ENCODE measurements at places on chromosomes 13 and 19.

GRCh38 chr13:108425056-108425455 is 155.5 kb downstream of the TNFSF13B start:
- DNase-seq = no peak

- no peak for DNase-seq
These were observed 8.5 kb upstream of the PROZ start for GRCh38 chr13:113149711-113150549.

- DNase-seq = no peak
These were observed 16.2 kb upstream of the MBNL2 start for GRCh38 chr13:97205982-97206381.

GRCh38 chr19:22052644-22053013 is 345 bp downstream of the ZNF257 start:
- DNase-seq = no peak

DNA sequence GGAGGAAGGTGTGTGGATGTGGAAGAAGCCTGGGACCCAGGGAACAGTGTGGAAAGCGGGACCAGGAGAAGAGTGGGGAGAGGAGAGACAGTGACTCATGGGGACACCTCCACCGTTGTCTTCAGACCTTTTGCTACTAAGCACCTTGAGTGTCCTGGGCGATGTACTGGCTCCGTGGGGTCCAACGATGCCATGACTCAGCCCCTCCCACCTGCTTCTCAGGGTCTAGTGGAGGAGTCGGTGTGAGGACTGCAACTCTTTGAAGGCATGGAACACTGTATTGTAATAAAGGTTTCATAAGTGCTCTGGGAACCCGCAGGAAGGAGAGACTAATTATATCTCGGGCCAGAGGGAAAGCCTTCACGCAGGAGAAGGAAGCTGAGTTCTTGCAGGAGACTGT is 166.9 kb upstream of the KL start:
- no peak for DNase-seq

DNA sequence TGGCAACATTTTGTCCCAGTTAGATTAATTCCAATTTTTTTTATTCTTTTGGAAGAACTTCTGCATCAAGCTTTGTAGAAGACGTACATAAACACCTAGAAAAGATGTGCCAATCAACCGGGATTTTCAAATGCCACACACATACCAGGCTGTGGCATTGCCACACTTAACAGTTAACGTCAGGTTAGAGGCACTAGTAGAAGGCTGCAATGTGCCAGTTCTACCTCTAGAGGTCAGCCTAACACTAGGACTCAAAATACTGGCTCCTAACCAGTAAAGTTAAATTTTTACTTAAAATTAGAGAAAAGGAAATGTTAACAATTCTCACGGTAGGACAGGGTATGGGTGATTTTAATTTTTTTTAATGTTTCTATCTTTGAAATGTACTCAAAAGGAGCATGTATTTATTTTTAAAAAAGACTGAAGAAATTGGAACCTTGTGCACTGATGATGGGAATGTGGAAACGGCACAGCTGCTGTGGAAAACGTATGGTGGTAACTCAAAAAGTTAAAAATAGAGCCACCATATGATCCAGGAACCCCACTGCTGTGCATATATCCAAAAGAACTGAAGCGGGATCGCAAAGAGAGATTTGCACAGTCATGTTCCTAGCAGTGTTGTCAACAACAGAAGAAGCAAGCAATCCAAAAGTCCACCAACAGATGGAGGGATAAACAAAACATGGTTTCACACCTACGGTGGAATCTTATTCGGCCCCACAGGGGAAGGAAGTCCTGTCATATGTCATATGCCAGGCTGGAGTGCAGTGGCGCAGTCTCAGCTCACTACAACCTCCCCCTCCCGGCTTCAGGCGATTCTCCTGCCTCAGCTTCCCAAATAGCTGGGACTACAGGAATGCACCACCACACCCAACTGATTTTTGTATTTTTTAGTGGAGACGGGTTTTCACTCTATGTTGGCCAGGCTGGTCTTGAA is 30.3 kb downstream of the CRYL1 start:
- peak; percentile 46 for DNase-seq

DNA sequence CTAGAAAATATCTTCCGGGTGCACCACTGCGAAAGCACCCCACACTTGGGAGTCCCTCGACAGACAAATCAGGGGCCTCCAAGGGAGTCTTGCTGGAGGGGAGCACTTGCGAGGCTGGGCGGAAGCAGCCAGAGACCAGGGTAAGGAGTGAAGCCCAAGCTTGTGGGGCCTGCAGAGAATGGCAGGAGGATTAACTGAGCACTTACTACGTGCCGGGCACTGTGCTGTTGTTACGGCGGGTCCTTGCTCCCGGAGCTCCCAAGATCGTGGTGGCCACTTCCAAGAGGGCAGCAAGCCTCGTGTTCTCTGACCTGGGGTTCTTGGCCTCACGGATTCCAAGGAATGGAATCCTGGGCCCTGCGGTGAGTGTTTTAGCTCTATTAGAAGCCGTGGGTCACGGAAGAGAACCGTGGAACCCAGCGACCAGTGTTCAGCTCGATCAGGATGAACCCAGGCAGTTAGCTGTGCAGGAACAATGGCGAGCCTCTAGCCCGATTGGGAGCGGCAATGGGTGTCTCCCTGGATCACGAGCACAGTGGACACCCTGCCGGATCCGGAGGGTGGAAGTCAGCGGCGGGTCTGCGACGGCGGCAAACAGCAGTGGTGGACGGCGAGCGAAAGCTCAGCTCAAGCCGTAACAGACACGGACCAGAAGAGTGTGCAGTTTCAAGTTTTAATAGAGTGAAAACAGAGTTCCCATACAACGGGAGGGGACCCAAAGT is 9.6 kb downstream of the TTYH1 start:
- no peak for DNase-seq

GRCh38 chr13:50707628-50708027 is 135.9 kb downstream of the DLEU7 start:
- peak; percentile 28 for DNase-seq

DNA sequence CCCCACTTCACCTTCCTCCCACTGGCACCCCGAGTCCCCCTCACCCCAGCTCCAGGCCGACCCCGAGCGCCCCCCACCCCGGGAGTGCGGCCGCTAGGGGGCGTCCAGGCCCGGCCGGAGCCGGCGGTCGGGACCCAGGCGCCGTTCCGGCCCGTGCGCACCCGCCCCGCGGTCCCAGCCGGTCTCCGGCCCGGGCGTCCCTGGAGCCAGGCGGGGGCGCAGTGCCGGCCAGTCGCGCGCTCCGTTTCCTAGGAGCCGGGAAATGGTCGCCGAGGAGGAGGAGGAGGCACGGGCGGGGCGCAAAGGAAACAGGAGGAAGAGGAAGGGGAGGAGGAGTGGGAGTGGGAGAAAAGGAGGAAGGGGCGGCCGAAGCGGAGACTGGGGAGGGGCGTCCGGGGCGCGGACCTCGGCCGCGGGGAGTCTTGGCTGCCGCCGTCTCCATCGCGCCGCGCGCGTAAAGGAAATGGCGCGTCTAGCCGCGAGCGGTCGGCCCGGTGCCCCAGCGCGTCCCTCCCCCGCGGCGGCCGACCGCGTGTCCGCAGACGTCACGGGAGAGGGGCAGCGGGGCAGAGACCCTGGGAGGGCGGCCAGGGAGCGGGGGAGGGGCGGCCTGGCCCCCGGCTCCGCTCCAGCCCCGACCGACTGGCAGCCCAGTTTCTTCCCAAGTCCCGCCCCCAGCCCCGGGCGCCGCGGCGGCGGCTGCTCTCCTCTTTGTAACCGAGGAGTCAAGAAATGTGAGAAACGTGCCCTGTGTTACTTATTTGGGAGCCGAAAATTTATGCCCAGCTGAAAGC is 1.1 kb upstream of the KCTD15 start:
- no peak for DNase-seq

GRCh38 chr19:30577551-30578105 is 205.4 kb downstream of the ZNF536 start:
- no peak for DNase-seq

GRCh38 chr19:12777217-12778016 is 2.1 kb upstream of the HOOK2 start:
- DNase-seq = peak; percentile 72

GRCh38 chr13:37288057-37288720 is 182.7 kb upstream of the CSNK1A1L start:
- DNase-seq = no peak

- DNase-seq = no peak
These were observed 4.2 kb downstream of the KLK3 start for GRCh38 chr19:50858886-50859285.

GRCh38 chr13:104920091-104920490 is 1615.4 kb downstream of the EFNB2 start:
- no peak for DNase-seq

- no peak for DNase-seq
These were observed 74.1 kb upstream of the UQCRFS1 start for GRCh38 chr19:29287061-29287460.

GRCh38 chr19:4971424-4971793 is 2.5 kb downstream of the KDM4B start:
- DNase-seq = peak; percentile 67

DNA sequence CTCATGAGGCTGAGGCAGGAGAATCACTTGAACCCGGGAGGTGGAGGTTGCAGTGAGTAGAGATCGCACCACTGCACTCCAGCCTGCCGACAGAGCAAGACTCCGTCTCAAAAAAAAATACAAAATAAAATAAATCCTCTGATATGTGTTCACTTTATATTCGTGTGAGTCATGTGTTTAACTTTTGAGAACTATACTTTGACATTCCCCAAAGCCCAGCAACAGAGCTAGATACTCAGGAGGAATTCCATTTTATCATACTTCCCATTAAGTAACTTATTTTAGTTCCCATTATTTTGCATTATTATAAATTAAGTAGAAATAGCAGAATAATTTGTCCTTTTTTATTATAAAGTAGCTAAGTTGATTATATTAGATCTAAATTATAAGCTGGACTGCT is 3.3 kb upstream of the CHAMP1 start:
- DNase-seq = no peak

Data from MM.1S (cell line).